Stimulated activated CD8-positive, alpha-beta memory T cell treated with anti-CD3 and anti-CD28 coated beads, Interleukin-2, amount 100 ng/mL, for 1 hour (primary cell): ENCODE measurements at places on chromosomes 11 and 22.
A peak's percentile ranks its signal among the peaks of the same experiment; 100 is the strongest.

- no peak for DNase-seq
Measured at GRCh38 chr11:60528934-60529333, 13.7 kb downstream of the MS4A13 start.

GRCh38 chr22:39117585-39118191, 20.6 kb downstream of the APOBEC3H start:
- DNase-seq, result peak; percentile 33

- no peak for DNase-seq
Measured at GRCh38 chr11:67545280-67545679, 22.0 kb upstream of the CABP2 start.

DNA sequence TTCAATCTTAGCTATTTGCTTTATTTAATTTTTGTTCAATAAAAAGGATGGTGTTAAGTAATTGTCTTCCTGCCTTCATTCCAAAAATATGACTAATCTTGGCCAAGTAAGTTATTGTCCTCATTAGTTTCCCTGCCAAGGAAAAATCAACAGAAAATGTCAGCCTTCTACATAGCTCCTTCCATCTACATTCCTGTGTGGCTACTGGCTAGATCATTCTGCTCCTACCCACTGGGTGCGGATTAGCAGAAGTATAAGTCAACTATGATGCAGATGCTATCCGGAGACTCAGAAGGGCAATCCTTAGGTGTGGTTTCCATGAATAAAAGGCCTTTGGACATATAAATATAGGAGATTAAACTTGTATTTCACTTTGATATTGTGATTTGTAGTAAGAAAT, 154.4 kb downstream of the SBF2 start:
- no peak for DNase-seq

DNA sequence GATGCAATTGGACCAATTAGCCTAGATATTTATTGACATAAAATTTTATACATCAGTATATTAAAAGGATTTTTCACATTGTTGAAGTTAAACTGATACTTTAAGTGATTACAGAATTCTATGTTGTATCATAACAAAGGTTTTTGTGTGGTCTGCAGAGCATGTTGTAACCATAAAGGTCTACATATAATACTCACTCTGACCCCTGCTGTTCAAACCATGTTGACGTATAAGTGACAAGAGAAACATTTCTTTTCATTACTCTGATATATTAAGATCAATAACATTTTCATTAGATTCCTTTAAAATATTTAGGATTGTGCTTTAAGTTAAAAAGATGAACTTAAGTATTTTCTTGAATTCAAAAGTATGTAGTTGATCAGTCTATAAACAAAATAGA, 63.9 kb downstream of the GAS2 start:
- DNase-seq, result no peak

- no peak for DNase-seq
Measured at GRCh38 chr11:10793470-10794255, 15.1 kb downstream of the EIF4G2 start.

GRCh38 chr11:117700551-117700950, 96.5 kb downstream of the DSCAML1 start:
- no peak for DNase-seq

DNA sequence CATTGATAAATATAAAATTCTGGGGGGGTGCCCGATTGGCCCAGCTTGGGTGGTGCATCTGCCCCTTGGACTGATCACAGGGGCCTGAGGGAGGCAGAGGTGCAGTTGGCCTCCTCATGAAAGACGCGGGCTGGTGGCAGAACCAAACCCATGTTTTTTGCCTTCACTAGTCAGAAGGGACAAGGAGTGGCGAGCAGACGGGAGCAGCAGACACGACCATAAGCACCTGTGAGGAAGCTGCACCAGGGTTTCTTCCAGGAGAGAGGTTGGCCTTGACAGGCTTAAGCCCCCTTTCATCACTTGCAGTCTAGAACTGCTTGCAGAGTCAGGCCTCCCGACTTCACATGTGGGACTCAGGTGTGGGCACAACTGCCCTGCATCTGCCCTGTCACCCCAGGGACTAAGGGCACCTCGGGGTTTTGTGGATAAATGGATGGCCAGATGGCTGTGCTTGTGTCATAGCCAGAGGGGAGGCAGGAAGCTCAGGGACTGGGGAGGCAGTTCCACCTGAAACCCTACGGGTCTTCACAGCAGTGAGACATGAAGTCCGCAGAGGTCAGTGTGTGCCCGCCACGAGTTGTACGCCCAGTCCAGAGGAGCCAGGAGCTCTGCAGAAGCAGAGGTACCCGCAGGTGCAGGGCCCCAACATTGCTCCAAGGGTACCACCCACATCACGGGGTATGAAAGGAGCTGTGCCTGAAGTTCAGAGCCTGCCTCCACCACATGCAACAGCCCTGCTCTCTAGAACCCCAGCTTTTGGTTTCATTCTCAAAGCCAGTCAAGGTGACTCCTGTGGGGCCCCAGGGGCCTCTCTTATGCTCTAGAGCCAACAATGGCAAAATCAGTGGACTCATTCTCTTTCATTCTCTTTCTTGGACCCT, 18.2 kb upstream of the SYT13 start:
- DNase-seq, result no peak

- no peak for DNase-seq
Measured at GRCh38 chr11:134543645-134544044, 131.6 kb upstream of the B3GAT1 start.

GRCh38 chr11:95915051-95915450, 8.9 kb downstream of the MTMR2 start:
- DNase-seq, result no peak

- no peak for DNase-seq
Measured at GRCh38 chr11:73566422-73566821, 31.5 kb downstream of the FAM168A start.

- DNase-seq, result no peak
Measured at GRCh38 chr22:41996826-41997225, 1.8 kb upstream of the WBP2NL start.

GRCh38 chr22:38645430-38645829, 10.8 kb downstream of the FAM227A start:
- no peak for DNase-seq

GRCh38 chr11:2870460-2870859, 15.1 kb downstream of the CDKN1C start:
- no peak for DNase-seq

GRCh38 chr22:31970490-31971444, 26.4 kb downstream of the YWHAH start:
- peak; percentile 74 for DNase-seq

DNA sequence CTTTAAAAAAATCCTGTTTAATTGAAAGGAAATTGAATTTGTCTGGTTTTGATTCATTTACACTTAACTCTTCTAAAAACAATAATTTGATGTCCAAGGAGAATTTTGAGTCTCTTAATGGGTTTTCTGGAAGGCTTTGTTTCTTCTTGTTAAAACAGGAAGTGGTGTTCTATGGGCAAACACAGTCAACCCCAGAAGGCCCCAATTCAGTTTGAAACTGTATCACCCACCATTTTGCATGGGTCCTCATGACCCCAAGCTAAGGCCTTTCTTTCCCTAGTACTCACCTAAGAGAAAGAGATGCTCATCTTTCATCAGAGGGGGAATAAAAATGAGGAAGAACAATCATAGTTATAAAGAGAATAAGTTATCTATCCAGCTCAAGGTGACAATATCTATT, 10.6 kb downstream of the FLI1 start:
- DNase-seq, result no peak

DNA sequence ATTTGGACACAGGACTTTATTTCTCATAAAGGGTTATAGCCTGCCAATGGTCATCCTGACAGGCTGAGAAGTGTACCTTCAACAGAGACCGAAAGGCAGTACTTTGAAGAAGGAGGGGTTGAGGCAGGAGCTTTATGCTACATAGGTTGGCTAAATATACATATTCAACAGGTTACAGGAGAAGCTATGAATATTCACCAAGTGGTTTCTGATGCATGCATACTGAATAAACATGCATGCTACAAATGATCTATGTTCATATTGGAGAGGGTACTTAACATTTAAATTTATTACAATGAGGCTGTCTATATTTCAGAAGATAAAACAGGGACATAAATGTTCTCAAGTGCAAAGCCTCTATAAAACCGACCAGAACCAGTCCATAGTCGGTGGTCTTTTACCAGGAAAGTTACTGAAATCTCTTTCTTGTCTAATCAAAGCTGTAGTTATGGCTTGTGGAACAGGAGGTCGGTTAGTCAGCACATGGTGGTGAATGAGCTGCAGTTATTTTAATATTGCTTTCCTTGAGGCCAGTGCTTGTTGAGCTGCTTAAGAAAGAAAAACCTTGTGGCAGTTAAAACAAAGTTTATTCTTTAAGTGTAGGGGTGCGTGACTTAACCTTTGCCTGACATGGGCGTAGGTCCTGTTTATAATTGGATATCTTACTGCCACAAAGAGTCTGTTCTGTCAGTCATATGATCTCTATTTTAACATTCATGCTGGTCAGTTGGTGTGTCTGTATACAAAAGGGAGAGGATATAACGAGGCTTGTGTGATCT, 19.5 kb downstream of the CNTF start:
- no peak for DNase-seq

DNA sequence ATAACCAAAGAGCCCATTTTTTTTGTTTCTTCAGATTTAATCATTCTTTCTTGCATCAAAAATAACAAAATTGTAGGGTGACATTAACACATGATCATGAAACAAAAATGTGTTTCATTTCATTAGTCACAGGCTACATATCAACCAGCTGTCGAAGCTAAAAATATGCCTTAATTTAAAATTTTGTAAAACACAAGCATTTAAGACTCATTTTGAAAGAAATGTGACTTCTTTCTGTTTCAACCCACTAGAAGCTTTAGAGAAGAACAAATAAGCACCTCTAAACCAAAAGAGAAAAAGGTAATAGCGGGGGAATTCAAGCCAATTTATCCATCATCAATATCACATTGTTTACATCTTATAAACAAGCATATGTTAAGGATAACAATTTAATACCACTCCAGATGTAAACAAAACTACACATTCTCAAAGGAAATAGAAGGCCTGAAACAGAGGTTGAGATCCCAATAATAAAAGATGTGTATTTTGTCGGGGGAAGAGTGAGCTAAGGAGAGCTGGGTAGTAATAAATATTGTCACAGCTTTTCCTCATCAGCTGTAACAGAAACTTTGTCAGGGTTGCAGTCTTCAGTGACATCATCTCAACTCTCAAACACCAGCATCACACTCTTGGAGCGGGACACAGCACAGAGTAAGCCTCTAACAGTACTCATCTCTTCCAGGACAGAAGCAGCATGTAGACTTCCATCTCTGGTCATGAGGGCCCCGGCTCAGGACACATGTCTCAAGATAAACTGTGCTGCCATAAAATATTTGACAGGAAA, 42.0 kb downstream of the ALG9 start:
- no peak for DNase-seq

DNA sequence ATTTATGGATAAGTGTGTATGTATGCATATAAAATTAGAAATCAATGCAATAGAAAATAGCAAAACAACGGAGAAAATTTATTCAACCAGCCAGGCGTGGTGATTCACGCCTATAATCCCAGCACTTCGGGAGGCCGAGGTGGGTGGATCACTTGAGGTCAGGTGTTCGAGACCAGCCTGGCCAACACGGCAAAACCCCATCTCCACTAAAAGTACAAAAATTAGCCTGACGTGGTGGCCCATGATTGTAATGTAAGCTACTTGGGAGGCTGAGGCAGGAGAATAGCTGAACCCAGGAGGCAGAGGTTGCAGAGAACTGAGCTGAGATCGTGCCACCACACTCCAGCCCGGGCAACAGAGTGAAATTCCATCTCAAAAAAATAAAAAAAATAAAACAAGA, 5.5 kb downstream of the KRTAP5-6 start:
- no peak for DNase-seq

DNA sequence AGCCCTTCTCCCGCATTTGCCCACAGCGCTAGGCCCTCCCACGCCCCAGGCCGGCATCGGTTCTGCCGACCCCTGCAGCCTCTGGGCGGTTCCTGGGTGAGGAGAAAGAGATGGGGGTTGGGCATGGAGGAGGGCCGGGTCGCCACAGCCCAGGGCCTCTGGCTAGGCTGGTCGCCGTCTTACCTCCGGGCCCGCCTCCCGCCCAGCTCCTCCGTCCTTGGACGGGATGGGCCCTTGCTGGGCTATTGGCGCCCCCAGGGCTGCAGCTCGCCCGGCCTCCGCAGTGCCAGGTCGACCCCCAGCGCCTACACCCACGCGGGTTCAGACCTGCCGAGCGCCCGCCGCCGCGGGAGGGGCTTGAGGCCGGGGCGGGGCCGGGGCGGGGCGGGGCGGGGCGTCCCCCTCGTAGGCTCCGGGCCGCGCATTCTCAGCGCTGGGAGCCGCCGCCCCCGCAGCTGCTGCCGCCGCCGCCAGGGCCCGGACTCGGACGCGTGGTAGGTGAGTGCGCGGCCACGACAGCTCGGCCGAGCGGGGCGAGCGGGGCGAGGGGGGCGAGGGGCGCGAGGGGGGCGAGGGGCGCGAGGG, at the start of gene CD151:
Gene CD151, plus strand, starts transcription at position 424 of the 585 bp plus-strand sequence. CDS start 3,118 bp downstream, outside the sequence.
- peak; percentile 41 for DNase-seq

DNA sequence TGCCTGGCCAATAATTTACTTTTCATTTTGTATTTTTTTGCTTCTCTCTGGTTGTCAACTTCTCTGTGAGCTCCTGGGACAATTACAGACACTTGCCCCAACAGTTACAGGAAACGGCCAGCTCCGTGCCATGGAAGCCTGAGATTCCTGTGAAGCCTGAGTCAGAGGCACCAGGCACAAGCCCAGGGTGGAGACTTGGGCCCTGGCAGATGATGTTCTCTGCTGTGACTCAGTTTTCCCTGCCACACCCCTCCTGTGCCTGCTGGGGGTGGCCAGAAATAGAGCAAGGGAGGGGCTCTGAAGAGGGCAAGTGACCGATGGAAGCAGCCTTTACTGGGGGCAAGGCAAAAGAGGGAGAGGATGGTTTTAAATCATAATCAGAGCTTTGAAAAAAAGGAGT, 4.9 kb downstream of the ATP5MGL start:
- no peak for DNase-seq

DNA sequence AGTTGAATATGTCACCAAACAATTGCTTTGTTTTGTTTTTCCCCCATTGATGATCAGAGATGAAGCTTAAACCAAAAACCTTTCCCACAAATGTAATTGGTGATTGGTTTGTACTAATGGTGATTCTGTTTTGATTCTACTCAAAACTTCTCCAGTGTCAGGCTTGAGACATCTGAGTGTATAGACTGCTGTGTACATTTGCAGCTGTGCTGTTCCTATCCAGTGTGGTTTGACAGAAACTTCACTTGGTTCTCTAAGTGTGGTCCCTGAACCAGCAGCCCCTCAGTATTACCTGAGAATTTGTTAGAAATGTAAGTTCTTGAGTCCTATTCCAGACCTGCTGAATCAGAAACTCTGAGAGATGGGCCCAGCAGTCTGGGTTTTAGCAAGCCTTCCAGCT, 84.8 kb downstream of the PPP6R3 start:
- DNase-seq, result no peak

- no peak for DNase-seq
Measured at GRCh38 chr11:9473408-9473807, 12.6 kb downstream of the ZNF143 start.

DNA sequence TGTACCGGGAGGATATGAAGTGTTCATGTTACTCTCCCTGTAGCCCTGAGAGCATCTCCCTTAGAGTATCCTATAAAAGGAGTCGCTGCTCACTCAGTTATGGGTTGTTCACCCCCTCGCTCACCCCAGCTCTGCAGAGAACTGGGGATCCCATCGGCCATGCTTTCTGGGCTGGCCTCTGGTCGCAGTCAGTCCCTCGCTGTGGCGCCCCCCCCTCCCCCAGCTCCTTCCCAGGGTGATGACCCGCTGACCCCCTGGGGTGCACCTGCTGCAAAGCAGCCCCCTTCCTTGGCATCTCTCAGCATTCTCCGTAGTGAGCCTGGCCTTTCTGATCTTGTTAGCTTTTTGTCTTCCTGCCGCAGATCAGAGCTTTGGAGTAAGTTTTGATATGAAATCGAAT, 10.3 kb upstream of the PARVG start:
- DNase-seq, result no peak
